ENCODE measurements at places on chromosomes 4 and X.

- peak; percentile 88 for DNase-seq
Observed at GRCh38 chr4:6472387-6473263, at the start of gene PPP2R2C. TSS of gene PPP2R2C (minus strand) at chr4:6472614. CDS start at chr4:6472229, 385 bp downstream.

DNA sequence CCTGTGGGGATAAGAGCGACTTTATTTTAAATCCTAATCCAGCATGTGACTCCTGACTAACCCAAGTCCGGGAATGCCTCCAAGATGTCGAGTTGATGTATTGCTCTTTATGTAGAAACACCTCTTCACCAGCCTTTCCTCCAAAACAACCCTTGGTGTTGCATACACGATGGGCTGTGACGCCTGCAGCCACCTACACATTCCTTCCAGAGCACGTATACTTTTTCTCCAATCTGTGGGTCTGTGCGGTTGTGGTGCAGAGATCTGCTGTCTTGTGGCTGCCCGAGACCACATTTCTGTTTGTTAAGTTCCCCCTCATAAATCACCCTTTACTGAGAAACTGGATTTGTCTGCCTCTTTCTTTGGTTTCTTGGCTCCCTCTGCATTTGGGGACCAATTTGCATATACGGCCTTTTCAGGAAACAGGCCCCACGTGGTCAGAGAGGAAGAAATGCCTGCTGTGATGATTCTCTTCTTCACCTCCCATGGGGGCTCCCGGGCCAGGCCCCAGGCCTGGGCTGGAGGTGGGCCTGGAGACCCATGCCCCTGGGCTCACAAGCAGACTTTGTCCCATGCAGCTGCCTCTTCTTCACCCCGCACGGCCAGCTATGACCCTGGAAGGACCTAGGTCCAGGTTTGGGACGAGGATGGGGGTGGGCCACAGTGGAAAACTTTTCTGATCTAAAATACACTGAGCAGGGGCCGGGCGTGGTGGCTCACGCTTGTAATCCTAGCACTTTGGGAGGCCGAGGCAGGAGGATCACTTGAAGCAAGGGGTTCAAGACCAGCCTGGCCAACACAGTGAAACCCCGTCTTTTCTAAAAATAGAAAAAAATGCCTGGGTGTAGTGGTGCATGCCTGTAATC, 21.4 kb upstream of the AFAP1 start:
- DNase-seq: no peak

GRCh38 chr4:1201851-1202525, 29.6 kb upstream of the SPON2 start:
- peak; percentile 11 for DNase-seq

DNA sequence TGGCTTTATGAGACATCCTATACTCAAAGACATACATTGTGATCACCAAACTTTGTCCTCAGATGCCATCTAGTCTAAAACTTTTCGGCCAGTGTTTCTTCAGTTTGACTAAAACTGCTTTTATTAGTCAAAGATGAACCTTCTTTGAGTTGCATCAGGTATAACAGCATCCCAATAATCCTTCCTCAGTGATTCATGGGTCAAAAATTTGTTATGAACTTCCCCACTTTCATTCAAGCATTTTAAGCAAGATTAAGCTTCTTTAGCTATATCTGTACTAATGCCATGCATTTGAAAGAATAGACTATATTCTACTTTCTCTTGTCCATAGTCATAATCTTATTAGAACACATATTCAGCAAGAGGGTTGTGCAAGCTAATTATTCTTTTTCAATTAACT, 1070.4 kb upstream of the ADGRL3 start:
- DNase-seq: no peak

GRCh38 chrX:38276089-38276488, 51.2 kb downstream of the RPGR start:
- DNase-seq: no peak

GRCh38 chr4:15882675-15883086, 55.9 kb downstream of the FGFBP1 start:
- DNase-seq: peak; percentile 68

DNA sequence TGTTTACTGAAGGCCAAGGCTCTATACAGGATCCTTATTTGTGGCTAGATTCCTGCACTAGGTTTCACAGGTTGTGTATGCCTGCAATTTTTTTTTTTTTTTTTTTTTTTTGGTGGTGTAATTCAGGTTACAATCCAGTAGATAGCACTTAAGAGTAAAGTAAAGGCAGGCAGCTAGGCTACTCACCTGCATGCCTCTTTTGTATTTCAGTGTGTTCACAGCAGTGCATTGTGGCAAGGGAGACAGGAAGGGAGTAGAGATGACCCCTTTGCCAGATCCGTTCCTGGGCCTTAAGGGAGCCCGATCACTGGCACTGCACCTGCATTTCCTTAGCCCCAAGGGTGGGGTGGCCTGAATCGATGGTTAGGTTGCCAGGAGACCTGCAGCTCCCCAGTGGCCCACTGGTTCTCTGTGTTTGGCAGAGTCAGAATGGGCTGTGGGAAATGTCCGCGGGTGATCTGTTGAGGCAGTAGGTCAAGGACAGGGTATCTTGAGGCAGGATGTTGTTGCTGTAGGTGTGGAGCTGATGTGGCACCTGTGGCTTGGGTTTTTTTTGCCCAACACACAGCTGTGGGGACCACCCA, 374.9 kb upstream of the AADAT start:
- DNase-seq: peak; percentile 26

- DNase-seq: no peak
Observed at GRCh38 chr4:30725562-30725961, 5.4 kb downstream of the PCDH7 start.
